Stimulated activated CD8-positive, alpha-beta memory T cell treated with anti-CD3 and anti-CD28 coated beads, Interleukin-7, amount 100 ng/mL, for 1 hour (primary cell): ENCODE measurements at places on chromosomes 13 and 19.

DNA sequence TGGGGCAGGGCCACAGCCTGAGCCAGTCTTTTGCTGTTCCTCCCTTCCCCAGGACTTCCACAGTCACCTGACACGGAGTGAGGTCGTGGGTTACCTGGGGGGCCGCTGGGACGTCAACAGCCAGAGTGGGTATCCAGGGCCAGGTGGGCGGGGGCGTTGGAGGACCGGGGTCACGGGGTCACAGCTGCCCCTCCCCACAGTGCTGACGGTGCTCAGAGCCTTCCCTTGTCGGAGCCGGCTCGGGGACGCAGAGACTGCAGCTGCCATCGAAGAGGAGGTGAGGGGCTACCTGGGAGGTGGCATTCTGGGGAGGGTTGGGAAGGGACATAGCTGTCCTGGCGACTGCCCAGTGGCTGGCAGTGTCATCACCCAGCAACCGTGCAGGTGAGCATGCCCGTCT, 11.5 kb downstream of the MPND start:
- DNase-seq: no peak

DNA sequence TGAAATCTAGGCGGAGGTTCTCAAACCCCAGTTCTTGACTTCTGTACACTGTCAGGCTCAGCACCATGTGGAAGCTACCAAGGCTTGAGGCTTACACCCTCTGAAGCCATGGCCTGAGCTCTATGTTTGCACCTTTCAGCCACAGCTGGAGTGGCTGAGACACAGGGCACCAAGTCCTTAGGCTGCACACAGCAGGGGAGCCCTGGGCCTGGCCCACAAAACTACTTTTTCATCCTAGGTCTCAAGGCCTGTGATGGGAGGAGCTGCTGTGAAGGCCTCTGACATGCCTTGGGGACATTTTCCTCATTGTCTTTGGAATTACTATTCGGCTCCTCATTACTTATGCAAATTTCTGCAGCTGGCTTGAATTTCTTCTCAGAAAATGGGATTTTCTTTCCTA, 503.2 kb upstream of the PCDH20 start:
- DNase-seq: no peak

DNA sequence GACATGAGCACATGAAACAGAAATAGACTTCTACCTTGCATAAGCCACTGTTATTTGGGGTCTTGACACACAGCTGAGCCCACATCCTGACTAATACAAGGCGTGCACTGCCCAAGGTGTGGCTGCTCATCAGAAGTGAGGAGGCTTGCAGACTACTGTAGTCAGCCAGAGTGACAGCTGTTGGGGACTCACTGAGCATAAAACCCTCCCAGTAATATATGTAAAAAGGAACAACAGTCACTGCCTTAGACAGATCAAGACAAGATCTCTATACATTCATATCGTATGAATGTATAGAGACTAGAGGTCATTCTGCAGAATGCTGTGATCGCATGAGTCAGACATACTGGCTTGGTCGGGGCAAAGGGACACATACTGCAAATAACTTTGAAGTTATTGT, 4.1 kb upstream of the C1QTNF9B start:
- no peak for DNase-seq

DNA sequence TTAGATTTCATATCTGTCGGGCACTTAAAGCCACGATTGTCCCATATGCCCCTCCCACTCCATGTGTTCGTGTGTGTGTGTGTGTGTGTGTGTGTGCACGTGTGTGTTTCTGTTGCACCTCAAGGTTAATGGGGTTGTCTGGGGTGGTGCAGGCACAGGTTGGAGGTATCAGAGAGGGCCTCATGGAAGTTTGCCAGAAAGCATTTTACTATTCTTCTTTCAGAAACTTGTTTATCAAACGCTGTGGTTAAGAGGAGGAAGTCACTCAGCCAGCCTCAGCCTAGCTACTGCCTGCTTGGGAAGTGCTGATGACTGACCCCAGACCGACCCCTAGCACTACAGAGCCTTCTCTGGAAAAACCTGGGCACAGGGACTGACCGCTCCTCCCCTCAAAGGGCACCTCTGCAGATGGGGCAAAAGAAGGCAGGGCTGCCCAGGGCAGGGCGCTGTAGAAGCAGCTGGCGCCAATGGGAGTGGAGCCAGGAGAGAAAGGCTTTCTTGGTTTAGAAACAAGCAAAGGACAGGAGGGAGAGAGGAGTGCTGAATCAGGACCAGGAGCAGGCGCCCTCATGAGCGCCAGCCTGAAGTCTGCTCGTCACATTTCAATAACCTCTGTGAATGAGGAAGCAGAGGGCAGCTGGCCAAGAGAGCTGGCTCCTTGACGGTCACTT, 3.9 kb downstream of the SIAH3 start:
- DNase-seq: no peak

- DNase-seq: no peak
Observed at GRCh38 chr19:7665076-7665475, 3.8 kb upstream of the RETN start.

- DNase-seq: no peak
Observed at GRCh38 chr19:10729411-10729810, 11.5 kb downstream of the DNM2 start.

GRCh38 chr13:108948251-108948671, 318.9 kb downstream of the MYO16 start:
- DNase-seq: no peak

- DNase-seq: no peak
Observed at GRCh38 chr19:40337107-40337506, 11.1 kb downstream of the C19orf47 start.

DNA sequence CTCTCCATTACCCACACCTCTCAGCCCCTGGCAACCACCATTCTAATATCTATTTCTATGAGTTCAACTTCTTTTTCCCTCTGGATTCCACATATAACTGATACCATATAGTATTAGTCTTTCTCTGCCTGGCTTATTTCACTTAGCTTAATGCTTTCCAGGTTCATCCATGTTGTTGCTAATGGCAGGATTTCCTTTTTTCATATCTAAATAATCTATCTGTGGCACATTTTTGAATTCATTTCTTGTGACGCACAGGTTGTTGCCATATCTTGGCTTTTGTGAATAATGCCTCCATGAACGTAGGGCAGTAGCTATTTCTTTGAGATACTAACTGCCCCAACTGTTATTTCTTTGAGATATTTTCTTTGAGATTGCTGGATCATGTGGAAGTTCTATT, 235.6 kb downstream of the SPRY2 start:
- no peak for DNase-seq

DNA sequence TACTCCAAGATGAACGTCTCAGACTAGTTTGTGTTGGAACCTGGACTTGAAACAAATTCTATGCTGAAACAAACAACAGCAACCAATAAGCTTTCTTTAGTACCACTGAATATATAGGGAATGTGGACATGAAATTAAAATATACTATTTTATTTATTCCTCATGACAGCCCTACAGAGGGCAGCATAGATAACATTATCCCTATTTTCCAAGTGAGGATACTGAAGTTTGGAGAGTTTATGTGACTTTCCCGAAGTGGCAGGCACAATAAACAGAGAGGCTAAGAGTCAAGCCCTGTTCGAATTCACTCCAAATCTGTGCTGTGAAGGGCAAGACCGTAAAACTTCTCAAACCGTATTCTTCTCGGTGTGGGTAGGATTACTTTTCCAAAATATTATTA, 509.9 kb upstream of the GPC6 start:
- DNase-seq: no peak

GRCh38 chr13:71828117-71828516, 38.9 kb downstream of the DACH1 start:
- no peak for DNase-seq

DNA sequence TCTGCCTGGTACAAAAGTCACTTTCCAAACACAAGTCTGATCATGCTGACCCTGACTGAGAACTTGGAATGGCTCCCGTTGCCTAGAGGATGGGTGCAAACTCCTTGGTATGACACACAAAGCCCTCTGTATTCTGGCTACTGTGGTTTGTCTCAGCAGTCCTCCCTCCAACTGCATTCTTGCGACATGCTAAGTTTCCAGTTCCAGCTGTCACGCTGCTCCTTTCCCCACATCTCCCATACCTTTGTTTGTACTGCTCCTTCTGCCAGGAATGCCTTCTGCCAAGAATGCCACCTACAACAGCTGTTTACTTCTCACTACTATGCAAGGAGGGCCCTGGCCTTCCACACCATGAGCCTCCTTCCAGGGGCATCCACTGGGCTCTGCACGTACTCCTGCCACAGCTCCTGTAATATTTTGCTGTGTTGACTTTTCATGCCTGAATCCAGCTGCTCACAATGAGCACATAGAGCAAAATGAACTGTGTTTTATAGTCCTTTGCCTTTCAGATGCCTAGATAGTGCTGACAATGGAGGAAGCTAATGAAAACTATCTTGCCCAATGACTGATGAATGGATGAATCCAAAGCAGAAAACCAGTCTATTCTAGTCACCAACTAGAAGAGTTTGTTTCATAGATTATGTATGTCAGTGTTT, 543.7 kb downstream of the EFNB2 start:
- no peak for DNase-seq

DNA sequence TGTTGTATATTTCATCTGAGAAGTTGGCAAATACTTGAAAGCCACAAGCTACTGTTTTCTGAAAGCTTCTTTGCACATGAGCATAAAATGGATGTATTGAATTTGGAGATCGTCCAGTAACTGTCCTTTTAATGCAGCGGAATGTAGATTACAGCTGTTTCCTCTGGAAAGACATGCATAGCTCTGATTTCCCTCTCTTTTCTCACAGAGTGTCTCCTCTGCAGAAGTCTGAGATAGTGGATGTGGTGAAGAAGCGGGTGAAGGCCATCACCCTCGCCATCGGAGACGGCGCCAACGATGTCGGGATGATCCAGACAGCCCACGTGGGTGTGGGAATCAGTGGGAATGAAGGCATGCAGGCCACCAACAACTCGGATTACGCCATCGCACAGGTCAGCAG, 283.0 kb downstream of the SHISA2 start:
- no peak for DNase-seq

GRCh38 chr13:75910591-75910990, 274.5 kb downstream of the LMO7 start:
- DNase-seq: no peak

DNA sequence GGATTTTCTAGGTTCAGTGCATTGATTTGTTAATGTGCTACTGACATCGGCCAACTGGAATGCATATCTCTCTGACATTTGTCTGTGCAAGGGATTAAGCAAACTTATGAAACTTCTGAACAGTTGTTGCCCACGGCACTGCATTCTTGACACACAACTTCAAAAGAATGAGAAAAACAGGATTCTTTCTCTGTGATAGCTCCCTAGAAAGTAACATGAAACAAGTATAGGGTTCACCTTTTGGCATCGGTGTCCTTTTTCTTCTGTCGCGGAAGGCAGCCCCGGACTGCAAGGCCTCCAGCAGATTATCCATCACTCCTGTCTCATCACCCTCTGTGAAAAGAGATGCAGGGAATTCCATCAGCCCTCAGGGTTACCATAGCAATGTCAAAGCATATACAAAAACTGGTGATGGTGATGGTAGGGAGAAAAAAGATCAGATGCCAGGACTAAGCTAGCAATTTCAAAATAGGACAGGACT, 389.2 kb downstream of the DIAPH3 start:
- no peak for DNase-seq

- DNase-seq: no peak
Observed at GRCh38 chr19:10836479-10837330, 693 bp upstream of the TMED1 start.

DNA sequence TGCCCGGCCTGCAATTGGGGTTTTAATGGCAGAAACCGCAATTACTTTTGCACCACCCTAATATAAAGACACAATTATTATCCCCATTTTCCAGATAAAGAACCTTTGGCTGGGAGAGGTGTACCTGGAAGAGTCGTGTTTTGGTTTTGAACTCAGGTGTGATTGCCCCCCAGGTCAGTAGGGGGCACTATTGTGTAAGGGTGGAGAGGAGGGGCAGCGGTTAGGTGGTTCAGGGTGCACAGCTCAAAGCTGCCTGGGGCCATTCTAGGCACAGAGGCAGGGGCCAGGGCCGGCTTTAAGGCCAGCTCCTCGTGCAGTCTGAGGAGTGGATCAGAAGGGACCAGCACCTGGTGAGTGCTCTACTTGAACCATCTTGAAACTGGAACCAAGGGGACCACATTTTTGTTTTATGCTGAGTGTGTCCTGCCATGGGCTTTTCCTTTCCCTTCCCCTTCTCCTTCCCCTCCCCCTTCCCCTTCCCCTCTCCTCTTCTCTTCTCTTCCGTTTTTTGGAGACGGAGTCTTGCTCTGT, 5.8 kb upstream of the FCGRT start:
- peak; percentile 52 for DNase-seq

DNA sequence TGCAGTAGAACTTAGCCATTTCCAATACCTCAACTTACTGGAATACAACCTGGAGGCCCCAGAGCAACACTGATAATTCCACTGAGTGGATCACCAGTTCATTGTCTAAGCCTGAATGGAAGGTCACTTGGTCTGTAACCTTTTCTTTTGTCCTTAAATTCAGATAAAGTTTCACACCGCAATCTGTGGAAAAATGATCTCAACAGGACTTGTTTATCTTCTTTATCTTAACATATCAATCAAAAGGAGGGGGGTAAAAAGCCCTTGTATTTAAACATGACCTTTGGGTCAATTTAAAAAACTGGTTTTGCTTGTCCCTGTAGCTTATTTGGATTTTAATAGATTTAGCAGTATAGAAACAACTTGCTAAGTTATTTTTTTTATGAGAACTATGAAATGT, 21.6 kb downstream of the SAE1 start:
- no peak for DNase-seq

GRCh38 chr13:20942938-20943559, 40.5 kb upstream of the XPO4 start:
- no peak for DNase-seq

GRCh38 chr19:45508861-45509691, 1.8 kb downstream of the VASP start:
- no peak for DNase-seq

- no peak for DNase-seq
Observed at GRCh38 chr19:50181121-50181520, 18.0 kb upstream of the IZUMO2 start.

GRCh38 chr13:109565877-109566276, 220.5 kb downstream of the IRS2 start:
- no peak for DNase-seq

DNA sequence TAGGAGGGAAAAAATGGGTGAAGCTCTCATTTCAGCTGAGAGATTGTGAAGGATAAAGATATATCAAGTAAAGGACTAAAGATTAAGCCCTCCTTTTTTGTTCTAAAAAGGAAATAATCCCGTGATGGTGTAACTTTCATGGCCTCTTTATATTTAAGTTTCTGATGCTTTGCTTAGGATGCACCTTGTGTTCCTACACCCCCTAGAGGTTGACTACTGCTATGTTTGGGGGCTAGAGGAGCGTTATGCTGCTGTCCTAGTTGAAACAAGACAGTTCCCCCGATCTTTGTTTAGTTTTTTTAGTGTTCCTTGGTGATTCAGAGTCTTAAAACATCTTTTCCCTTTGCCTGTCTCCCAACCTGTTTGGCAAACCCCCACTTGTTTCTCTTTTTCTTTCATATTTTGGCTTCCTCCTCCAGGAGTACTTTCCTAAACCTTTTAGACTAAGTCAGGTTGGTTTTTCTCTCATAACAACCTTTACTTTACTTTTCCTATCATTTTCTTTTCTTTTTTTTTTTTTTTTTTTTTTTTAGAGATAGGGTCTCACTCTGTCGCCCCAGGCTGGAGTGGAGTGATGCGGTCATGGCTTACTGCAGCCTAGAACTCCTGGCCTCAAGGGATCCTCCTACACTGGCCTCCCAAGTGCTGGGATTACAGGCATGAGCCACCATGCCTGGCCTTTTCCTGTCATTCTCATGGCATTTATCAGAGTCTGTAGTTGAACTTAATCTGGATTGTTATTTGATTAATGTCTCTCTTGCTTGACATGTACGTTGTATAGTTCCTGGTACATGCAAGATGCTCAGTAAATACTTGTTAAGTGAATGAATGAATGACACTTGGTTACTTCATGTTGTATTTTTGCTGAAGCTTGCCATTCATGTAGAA, 2.8 kb downstream of the UBA2 start:
- no peak for DNase-seq

- no peak for DNase-seq
Observed at GRCh38 chr13:25166306-25166705, 5.8 kb downstream of the AMER2 start.
